ENCODE measurements at places on chromosomes 5 and 9.

GRCh38 chr9:103819936-103820335 is 274.2 kb upstream of the SMC2 start:
- no peak for DNase-seq

DNA sequence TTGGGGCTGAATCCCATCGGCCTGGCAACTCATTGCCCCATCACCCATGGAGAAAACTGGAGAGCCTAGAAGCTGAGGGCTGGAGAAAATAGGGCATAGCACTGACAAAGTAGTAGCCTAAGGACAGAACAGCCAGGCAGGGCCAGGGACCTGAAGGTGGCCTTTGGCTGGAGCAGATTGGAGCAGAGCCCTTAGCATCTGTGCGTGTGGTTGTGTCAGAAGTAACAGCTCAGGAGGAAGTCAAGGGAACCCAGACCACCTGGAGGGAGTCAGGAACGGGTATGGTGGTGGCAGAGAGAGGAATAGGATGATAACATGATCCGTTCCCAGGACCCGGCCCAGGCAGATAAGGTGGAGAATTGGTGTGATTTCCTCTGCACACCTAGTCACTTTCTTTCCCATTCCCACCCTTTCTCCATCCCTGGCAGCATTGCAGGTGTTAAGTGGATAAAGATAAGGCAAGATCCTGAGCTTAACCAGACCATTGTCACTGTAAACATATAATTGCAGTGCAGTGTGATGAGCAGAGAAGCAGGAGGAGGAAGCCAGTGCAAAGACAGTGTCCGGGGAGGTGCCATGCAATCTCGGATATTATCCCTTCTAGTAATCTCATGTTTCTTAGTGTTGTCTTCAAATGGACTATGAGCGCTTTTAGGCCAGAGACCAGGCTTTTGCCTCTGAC is 67.0 kb downstream of the NDFIP1 start:
- no peak for DNase-seq

DNA sequence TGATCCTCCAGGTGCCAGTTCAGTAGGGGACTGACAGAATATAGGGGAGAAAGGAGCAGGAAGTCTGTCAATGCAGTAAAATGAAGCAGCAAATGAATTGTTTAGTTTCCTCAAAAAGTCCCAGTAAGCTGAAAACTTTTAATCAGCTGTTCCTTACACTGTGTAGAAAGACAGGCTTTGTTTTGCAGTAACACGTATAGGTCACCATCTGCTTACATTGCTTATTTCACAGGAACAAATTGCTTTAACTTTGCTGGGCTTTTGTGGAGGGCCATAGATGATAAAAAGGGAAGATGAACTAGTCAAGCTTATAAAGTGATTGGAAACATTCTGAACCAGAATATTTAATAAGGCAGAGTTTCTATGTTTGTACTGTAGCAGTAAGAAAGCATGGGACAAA is 331.3 kb upstream of the RFX3 start:
- no peak for DNase-seq

GRCh38 chr9:76215066-76215465 is 179.2 kb downstream of the RFK start:
- DNase-seq, result no peak

DNA sequence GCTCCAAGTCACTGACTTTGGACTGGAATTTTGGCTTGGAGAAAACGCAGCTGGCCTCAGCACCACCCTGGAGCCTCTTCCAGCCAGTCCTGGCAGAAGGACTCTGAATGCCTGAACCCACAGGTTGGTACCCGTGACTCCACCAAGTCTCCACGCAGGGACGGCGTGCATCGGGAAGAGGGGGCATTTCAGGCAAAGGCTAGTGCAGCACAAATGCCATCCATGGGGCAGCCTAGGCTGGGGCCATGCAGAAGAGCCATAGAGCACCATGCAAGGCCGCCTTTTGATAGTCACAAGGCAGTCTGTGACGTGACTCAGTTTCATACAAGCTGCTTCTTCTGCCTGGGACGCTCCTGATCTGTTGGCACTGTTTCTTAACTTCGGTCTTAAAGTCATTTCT is 28.0 kb downstream of the GDNF start:
- DNase-seq, result no peak

GRCh38 chr9:84698323-84698722 is 28.8 kb downstream of the NTRK2 start:
- no peak for DNase-seq

- no peak for DNase-seq
These were observed 349.1 kb downstream of the TMEM232 start for GRCh38 chr5:110377361-110377760.

GRCh38 chr5:177183142-177183541 is 49.6 kb downstream of the NSD1 start:
- DNase-seq, result no peak

- no peak for DNase-seq
These were observed 789.7 kb upstream of the ZNF608 start for GRCh38 chr5:125536095-125536494.

DNA sequence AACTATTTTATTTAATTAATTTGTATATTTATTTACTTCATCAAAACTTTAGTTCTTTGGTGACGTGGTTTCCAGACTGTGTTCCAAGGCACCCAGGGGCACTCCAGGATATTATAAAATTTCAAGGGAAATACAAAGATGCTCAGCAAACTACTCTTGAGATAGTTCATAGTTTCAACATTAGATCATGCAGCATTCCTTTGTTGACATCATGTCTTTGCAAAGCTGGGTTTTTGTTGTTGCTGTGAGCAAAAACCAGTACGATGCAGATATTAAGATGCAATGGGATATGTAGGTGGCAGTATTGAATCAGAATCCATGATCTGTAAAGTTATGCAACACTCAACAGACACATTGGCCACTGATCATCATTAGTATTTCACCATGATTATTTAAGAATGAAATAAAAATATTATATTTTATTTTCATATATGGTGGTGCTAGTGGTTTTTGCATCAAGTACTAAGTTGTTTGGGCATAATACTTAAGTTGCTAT is 219.7 kb downstream of the ADCY2 start:
- no peak for DNase-seq
